ENCODE measurements at places on chromosomes 12 and 14. TPM values are rescaled to one million over a fixed set of nuclear protein-coding genes. Genes with fewer than 3 reads are reported as not detected.

ERP27 gene
- 4.7 TPM for total RNA-seq

PKP2 gene
- 0.11 TPM for total RNA-seq

RNF212B gene
- not detected for total RNA-seq

CARMIL3 gene
- total RNA-seq = 1.7 TPM

ZNF384 gene
- total RNA-seq = 73.7 TPM

AMHR2 gene
- not detected for total RNA-seq

CCDC60 gene
- not detected for total RNA-seq

TOMM20L gene
- not detected for total RNA-seq

KRT75 gene
- not detected for total RNA-seq

NFE2 gene
- not detected for total RNA-seq

NEUROD4 gene
- total RNA-seq = not detected

CCDC196 gene
- total RNA-seq = not detected

PWP1 gene
- total RNA-seq = 50.5 TPM

TAS2R14 gene
- 2.6 TPM for total RNA-seq

CD4 gene
- total RNA-seq = 368 TPM

USP44 gene
- 4.3 TPM for total RNA-seq

RAD9B gene
- 0.41 TPM for total RNA-seq

STAC3 gene
- total RNA-seq = 6.1 TPM

MYH7 gene
- total RNA-seq = 0.02 TPM

MAP3K9 gene
- 5.5 TPM for total RNA-seq

ZC2HC1C gene
- total RNA-seq = 1.5 TPM

KRT83 gene
- not detected for total RNA-seq

SMIM41 gene
- total RNA-seq = 0.16 TPM

GNB3 gene
- 1.2 TPM for total RNA-seq

GPR135 gene
- total RNA-seq = 2.4 TPM

YAF2 gene
- total RNA-seq = 40.6 TPM

CMKLR1 gene
- total RNA-seq = not detected

BTBD6 gene
- total RNA-seq = 38.6 TPM

MMP19 gene
- total RNA-seq = not detected

INSM2 gene
- not detected for total RNA-seq

OR4L1 gene
- not detected for total RNA-seq

KLHDC1 gene
- 0.96 TPM for total RNA-seq

FAM90A1 gene
- total RNA-seq = 0.14 TPM

KRT85 gene
- not detected for total RNA-seq

LTB4R gene
- total RNA-seq = 11.9 TPM

PRR4 gene
- total RNA-seq = 1.6 TPM

CELA1 gene
- not detected for total RNA-seq

HAL gene
- total RNA-seq = 0.57 TPM

PRICKLE1 gene
- total RNA-seq = 0.05 TPM

ETFBKMT gene
- total RNA-seq = 0.37 TPM

WASHC4 gene
- total RNA-seq = 41.3 TPM

DDX47 gene
- total RNA-seq = 120 TPM

IL26 gene
- 0.30 TPM for total RNA-seq

LHX5 gene
- not detected for total RNA-seq

FAM222A gene
- total RNA-seq = 1.4 TPM

TTLL5 gene
- 28.8 TPM for total RNA-seq

RPGRIP1 gene
- not detected for total RNA-seq

RDH16 gene
- 0.30 TPM for total RNA-seq

RFX4 gene
- not detected for total RNA-seq

TAS2R42 gene
- total RNA-seq = not detected

FGD4 gene
- total RNA-seq = 1.7 TPM

WSCD2 gene
- total RNA-seq = not detected
